Suprapubic skin (tissue), 4 donors: ENCODE measurements at places on chromosomes 16 and 17.

- no peak overlapping the region for H3K27ac ChIP-seq
- DNase-seq = no peak
- H3K27me3 ChIP-seq = no peaks in the 10 kb centered on the region
- H3K4me1 ChIP-seq = peaks cover 56% of the 10 kb centered on the region
Measured at GRCh38 chr16:53216798-53217197, 162.0 kb downstream of the CHD9 start.

- H3K27me3 ChIP-seq = no peaks in the 10 kb centered on the region
- peak overlapping the region; percentile 88 for H3K4me3 ChIP-seq
- H3K4me1 ChIP-seq = peaks cover 73% of the 10 kb centered on the region
- no peaks in the 10 kb centered on the region for H3K36me3 ChIP-seq
Measured at GRCh38 chr16:88782454-88783390, 2.3 kb downstream of the PIEZO1 start.

DNA sequence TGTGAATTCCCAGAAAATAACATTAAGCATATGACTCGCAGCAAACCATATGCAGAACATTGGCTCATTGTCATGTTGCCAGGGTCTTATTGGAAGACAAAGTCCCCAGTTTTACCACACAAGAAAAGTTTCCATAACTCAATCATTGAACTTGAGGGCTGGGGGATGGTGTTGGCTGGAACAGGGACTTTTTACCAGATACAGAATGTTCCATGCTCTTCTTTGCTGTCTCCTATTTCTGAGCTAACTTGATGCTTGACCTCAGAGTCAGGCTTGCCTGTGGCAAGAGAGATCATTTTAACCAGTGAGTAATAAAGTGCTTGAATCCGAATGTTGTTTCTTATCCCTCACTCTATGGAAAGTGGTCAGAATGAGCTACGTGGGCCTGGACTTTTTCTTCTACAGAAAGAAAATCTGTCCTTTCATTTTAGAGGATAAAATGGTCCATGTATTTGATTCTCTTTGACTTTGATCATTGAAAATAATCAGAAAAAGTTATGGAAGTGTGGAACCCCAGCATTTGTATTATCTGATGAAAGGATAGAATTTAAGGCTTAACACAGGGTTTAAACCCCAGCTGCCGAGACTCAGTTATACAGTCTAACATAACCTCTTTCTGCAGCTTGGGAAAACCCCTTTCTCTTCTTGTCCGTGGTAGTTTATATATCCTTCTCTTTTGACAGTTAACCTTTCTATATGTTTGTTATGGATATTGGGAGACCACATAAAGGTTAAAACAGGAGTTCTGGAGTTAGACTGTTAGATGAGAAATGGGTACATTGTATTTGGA lies 67.0 kb downstream of the TUBD1 start:
- peaks cover 4% of the 10 kb centered on the region for H3K36me3 ChIP-seq
- H3K4me3 ChIP-seq = no peak overlapping the region
- peak overlapping the region; percentile 84 for H3K27ac ChIP-seq
- no peaks in the 10 kb centered on the region for H3K27me3 ChIP-seq
- H3K4me1 ChIP-seq = peaks cover 49% of the 10 kb centered on the region

DNA sequence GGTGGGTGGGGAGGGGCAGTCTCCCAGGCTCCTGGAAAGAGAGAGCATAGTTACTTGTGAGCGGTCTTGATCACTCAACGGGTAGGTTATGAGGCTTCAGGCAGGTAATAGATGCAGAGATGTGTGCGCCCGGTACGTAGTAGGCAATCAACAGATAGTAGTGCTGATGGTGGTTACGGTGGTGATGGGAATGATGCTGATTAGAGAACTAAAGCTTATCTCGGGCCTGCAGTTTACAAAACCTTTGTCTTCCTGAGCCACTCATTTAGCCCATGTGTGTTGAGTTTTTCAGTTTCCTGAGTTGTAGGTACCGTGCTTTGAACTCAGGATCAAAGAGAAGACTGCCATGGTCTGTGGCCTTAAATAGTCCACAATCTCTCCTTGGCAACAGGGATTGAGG lies 401.0 kb downstream of the SNX29 start:
- H3K36me3 ChIP-seq = no peaks in the 10 kb centered on the region
- no peak overlapping the region for H3K4me3 ChIP-seq
- no peak overlapping the region for H3K27ac ChIP-seq
- no peak for DNase-seq
- no peaks in the 10 kb centered on the region for H3K27me3 ChIP-seq
